GM23338 (cell line): ENCODE measurements at places on chromosomes 5 and 9. TPM values are rescaled to one million over a fixed set of nuclear protein-coding genes. Genes with fewer than 3 reads are reported as not detected.

GRCh38 chr9:117656002-117656401, 48.2 kb upstream of the TLR4 start:
- no peaks in the 10 kb centered on the region for H3K27me3 ChIP-seq
- no peaks in the 10 kb centered on the region for H3K4me1 ChIP-seq
- no peaks in the 10 kb centered on the region for H3K36me3 ChIP-seq
- H3K27ac ChIP-seq = no peak overlapping the region
- no peak for DNase-seq

DNA sequence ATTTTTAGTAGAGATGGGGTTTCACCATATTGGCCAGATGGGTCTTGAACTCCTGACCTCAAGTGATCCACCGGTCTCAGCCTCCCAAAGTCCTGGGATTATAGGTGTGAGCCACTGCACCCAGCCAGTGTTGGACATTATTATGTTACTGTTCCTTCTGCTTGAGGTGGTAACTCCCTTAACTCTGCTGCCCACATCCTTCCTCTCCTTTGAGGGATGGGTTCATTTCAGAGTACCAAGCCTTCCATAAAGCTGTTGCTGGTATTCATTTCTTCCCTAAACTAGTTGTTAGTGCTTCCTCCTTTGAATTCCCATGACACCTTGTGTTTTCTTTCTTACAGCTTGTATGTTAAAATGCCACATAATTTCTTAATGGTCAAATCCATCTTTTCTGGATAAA, 54.0 kb downstream of the CTNNA1 start:
- no peaks in the 10 kb centered on the region for H3K4me1 ChIP-seq
- H3K27ac ChIP-seq = no peak overlapping the region
- no peak overlapping the region for H3K4me3 ChIP-seq
- H3K36me3 ChIP-seq = peaks cover 16% of the 10 kb centered on the region
- no peaks in the 10 kb centered on the region for H3K27me3 ChIP-seq
- no peak for DNase-seq

DNA sequence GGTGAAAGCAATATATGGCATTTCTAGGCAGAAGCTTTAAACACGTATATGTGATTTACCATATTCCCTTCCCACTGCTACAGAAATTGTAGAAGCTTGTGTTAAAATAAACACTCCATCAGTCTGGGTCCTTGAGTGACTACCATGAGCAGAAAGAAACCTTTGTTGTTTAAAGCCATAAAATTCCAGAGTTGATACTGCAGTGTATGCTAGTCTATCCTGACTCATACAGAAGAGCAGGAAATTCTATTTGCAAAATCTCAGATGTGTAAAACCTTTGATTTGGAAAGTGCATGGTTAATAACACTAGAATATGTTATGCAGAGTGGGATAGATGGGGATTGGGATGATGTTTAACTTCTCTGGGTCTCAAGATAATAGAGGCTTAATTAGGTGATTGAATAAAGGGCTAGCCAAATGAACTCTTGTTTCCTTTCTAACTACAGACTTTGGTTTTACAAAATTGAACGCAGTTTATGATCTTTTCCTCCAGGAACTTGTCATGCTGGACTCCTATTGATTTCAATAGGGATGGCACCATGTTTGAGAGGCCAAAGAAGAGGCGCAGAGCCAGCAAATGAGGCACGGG, 282.7 kb upstream of the VLDLR start:
- no peak for DNase-seq
- H3K27me3 ChIP-seq = no peaks in the 10 kb centered on the region
- no peaks in the 10 kb centered on the region for H3K36me3 ChIP-seq
- H3K4me1 ChIP-seq = no peaks in the 10 kb centered on the region
- H3K4me3 ChIP-seq = no peak overlapping the region
- H3K27ac ChIP-seq = no peak overlapping the region

Gene EFCAB9
- not detected in 2 replicates for total RNA-seq

GRCh38 chr5:5613261-5613990, 190.9 kb downstream of the ICE1 start:
- no peak overlapping the region for H3K27ac ChIP-seq
- DNase-seq = no peak
- H3K27me3 ChIP-seq = no peaks in the 10 kb centered on the region
- H3K36me3 ChIP-seq = no peaks in the 10 kb centered on the region

Gene PFN3
- 1.9 TPM in 1 of 2 replicates, not detected in the other for total RNA-seq

DNA sequence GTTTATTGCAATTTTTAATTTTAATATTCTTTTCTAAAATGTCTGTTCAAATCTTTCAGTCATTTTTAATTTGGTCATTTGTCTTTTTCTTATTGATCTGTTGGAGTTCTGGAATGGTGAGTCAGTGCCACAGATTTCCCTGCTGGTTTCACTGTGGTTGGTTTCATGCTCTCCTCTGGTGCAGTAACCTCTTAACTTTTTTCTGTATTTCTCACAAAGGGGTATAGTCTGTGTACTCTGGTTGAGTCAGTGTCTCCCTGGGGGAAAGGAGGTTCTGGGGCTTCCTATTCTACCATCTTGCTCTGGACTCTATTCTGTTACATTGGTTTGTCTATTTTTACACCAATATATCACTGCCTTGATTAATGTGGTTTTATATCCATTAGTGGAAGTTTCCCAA, 178.8 kb downstream of the CSNK1G3 start:
- no peaks in the 10 kb centered on the region for H3K4me1 ChIP-seq
- H3K4me3 ChIP-seq = no peak overlapping the region
- no peak for DNase-seq
- no peaks in the 10 kb centered on the region for H3K27me3 ChIP-seq

- H3K36me3 ChIP-seq = no peaks in the 10 kb centered on the region
- no peak overlapping the region for H3K27ac ChIP-seq
- H3K27me3 ChIP-seq = no peaks in the 10 kb centered on the region
Observed at GRCh38 chr9:16484180-16484579, 386.3 kb downstream of the BNC2 start.

DNA sequence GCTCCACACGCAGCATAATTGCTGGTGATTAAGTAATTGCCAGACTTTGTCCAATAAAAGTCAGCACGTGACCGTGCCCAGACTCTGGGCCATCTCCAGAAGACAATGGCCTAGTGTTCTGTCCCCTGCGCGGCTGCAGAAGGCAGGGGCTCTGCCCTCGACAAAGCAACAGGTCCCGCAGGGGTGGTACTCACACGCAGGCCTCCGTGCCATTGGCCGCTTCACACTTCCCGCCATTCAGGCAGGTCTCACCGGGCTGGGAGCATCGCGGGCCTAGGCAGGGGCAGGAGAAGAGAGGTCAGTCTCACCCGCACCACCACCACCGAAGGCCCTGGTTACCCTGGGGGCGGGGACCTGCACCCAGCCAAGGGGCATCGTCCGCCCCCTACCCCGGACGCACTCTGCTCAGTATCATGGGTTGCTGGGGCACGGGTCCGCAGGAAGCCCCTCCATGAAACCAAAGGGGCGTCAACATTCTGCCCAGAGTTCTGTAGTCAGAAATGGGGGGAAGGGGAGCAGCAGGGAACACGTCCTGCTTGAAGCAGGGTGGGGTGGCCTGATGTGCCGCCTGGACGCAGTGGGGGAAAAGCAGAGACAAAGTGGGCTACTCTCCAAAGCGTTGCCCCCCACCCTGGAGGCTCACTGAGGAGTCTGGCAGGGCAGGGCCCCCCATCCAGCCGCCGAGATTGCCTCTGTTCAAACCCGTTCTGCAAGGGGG, 1.9 kb downstream of the NOTCH1 start:
- H3K36me3 ChIP-seq = no peaks in the 10 kb centered on the region
- no peak overlapping the region for H3K27ac ChIP-seq
- no peak for DNase-seq
- H3K27me3 ChIP-seq = no peaks in the 10 kb centered on the region

GRCh38 chr5:9545136-9545991, 511 bp downstream of the SEMA5A start:
- no peaks in the 10 kb centered on the region for H3K36me3 ChIP-seq
- peaks cover 12% of the 10 kb centered on the region for H3K4me1 ChIP-seq
- no peaks in the 10 kb centered on the region; the same call in 1 of the 2 replicates for H3K27me3 ChIP-seq
- H3K4me3 ChIP-seq = peak overlapping the region; percentile 95

Gene ALDOB
- total RNA-seq = not detected in 2 replicates

- H3K4me3 ChIP-seq = no peak overlapping the region
- peaks cover 5% of the 10 kb centered on the region; the same call in 1 of the 2 replicates for H3K36me3 ChIP-seq
- H3K27me3 ChIP-seq = no peaks in the 10 kb centered on the region
- no peaks in the 10 kb centered on the region; the same call in 1 of the 2 replicates for H3K4me1 ChIP-seq
Observed at GRCh38 chr5:65117525-65117924, 348.8 kb downstream of the CWC27 start.

DNA sequence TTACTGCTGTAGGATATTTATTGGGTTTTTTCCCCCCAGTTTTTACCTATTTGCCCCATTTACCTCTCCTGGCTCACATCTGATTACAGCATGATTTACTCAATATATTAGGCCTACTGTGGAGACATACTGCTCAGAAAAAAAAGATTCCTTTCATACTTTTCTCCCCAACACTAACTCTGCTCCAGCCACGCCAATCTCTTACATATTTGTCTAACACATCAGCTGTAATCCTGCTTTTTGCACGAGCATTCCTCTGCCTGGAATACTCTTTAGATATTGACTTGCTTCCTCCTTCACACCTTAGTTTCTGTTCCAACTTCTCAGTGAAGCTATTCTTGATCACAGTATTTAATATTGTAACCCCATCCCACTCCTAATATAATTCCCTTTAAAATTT, 158.1 kb upstream of the VCAN start:
- no peaks in the 10 kb centered on the region for H3K4me1 ChIP-seq
- H3K36me3 ChIP-seq = no peaks in the 10 kb centered on the region
- no peaks in the 10 kb centered on the region for H3K27me3 ChIP-seq
- H3K4me3 ChIP-seq = no peak overlapping the region

Gene TLE1
- 125 and 132 TPM in 2 replicates for total RNA-seq

DNA sequence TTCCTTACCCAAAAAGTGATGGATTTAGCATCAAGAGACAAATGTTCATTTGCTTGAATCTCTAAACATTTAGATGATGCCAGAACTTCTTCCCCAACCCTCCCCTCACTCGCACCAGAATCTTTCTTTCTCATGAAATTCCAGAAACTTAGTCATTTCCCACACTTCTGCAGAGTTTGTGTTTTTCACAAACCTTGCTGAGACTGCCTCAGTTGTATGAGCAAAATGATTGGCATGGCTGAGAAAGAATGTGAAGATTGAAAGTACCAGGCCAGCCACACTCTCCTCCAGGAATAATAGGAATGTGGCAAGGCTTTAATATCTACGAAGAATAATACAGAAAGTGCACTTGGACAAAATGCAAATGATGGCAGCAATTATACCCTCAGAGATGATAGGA, 428.3 kb upstream of the CDH6 start:
- H3K27ac ChIP-seq = no peak overlapping the region
- H3K4me3 ChIP-seq = no peak overlapping the region
- H3K4me1 ChIP-seq = peaks cover 6% of the 10 kb centered on the region; the same call in 1 of the 2 replicates
- H3K36me3 ChIP-seq = no peaks in the 10 kb centered on the region
